ENCODE measurements at places on chromosomes 7 and 10.

- no peak for DNase-seq
Measured at GRCh38 chr10:124536496-124537050, 75.0 kb downstream of the LHPP start.

GRCh38 chr10:22670788-22671187, 43.6 kb downstream of the PIP4K2A start:
- no peak for DNase-seq

- no peak for DNase-seq
Measured at GRCh38 chr10:124739986-124740368, 4.2 kb downstream of the FAM53B start.

GRCh38 chr7:44796034-44796503, 412 bp upstream of the PPIA start:
- no peak for DNase-seq

GRCh38 chr7:104240401-104240800, 32.6 kb upstream of the ORC5 start:
- DNase-seq: no peak

DNA sequence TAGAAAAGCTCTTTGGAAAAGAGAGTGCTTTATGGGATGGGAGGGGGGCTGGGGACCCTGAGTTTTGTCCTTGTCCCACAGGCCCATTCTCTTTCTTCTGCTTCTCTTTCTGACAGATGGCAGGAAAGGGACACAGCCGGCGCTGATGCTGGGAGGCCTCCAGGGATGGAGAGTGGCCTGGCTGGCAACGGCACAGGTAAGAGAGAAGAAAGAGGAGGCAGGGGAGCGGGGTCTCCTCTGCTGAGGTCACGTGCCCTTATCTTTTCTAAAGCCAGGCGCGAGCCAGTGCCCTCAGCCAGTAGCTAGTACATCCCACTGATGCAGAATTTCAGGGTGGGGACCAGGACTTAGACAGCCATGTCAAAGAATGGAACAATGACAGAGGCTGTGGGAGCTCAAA, 9.2 kb downstream of the ZNF775 start:
- DNase-seq: no peak

DNA sequence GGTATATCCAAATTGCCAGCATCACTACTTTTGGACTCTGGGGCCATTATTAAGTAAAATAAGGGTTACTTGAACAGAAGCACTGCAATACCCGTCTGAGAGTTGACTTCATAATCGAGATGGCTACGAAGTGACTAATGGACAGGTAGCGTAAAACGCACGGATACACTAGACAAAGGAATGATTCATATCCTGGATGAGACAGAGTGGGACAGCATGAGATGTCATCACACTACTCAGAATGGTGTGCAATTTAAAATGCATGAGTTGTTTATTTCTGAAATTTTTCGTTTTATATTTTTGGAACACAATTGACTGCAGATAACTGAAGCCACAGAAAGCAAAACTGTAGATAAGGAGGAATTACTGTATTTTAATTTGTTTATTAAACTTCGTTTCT, 421.5 kb upstream of the LRGUK start:
- no peak for DNase-seq

- no peak for DNase-seq
Measured at GRCh38 chr7:97623333-97623732, 108.6 kb upstream of the TAC1 start.

GRCh38 chr7:4885317-4885807, 1.8 kb upstream of the RADIL start:
- DNase-seq: no peak

DNA sequence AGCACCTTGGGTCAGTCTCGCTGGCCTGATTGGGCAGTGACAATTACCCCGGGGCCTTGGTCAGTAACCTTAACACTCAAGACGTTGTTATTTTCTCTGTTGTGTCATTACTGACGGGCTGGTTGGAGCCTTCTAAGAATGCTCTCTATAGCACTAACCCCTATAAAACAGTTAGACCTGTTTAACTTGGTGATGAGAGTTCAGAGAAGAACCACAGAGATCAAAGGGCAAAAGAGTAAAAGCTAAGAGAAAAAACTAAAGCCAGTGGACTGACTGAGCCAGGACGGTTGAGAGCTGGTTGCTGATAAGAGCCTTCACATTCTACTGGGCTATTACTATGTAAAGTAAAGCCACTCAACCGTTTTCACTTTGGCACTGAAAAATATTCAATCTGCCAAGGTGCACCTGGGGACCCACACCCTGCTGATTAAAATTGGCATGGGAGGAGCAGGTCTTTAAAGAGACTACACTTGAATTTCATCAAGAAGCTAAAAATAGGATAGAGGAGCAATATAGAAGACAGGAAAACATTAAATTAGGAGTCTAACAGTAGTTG, 13.6 kb upstream of the ITGB1 start:
- no peak for DNase-seq

DNA sequence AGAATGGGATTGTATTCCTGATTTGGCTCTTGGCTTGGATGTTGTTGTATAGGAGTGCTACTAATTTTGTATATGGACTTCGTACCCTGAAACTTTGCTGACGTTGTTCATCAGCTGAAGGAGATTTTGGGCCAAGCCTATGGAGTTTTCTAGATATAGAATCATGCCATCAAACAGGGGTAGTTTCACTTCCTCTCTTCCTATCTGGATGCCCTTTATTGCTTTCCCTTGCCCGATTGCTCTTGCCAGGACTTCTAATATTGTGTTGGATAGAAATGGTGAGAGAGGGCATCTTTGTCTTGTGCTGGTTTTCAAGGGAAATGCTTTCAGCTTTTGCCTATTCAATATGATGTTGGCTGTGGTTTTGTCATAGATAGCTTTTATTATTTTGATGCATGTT, 92.3 kb downstream of the CCDC7 start:
- no peak for DNase-seq

DNA sequence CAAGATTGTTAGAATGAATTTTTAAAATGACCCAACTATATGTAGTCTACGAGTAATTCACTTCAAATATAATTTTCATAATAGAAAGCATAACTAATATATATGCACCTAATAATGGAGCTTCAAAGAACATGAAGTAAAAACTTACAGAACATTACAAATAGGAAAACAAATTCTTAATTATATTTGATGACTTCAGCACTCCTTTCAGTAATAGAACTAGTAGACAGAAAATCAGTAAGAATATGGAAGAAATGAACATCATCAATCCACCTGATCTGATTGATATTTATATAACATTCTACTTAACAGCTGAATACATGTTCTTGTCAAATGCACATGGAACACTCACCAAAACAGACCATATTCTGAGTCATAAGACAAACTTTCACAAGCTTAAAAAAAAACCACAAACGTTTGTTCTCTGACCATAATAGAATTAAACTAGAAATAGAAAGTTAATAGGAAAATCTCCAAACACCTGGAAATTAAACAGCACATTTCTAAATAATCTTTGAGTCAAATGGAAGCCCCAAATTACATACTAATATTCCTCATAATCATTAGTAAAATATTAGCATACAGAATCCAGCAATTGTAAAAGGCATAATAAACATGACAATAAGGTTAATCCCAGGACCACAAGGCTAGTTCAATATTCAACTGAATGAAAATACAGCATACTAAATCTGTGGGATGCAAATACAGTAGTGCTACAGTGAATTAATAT, 48.0 kb downstream of the BRAF start:
- DNase-seq: no peak

GRCh38 chr10:78890506-78890905, 178.3 kb upstream of the ZMIZ1 start:
- no peak for DNase-seq

DNA sequence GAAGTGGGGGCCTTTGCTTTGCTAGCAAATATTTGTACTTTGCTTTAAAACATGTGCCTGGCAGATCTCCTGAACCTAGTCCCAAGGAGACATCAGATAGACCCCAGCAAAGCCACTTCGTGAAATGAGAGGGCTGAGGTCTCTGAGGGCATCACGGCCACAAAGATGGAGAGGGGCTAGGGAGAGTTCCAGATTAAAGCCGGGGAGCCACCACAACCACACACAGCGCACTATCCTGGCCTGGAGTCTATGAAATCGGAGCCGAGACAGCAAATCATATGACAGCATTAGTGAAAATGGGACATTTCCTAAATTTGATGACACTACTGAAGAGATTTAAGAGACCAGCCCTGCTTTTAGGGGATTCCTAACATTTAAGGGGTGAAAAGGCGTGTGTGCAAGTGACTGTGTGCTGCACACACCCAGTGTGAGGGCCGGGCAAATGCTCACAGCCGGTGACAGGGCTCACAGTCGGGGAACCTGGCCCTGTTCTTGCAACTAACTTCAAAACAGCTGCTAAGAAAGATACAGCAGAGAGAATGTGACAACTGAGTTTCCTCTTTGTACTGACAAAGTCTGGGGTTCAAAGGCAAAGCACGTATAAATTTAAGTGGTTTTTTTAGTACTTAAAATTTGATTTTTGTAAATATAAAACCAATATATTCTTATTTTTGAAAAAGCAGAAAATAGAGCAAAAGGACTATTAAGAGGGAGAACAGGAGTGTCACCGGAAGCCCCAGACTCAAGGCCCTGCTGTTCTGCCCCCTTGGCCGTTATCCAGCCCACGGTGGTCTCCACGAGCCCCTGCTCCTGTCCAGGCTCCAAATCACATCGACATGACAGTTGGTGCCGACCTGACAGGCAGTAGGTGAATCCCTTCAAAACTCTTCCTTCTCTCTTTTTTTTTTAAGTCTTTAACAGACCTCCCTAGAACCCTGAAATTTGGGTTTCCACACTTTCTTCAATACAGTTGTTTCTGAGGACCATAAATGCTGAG, 49.5 kb downstream of the VIPR2 start:
- DNase-seq: no peak

- DNase-seq: no peak
Measured at GRCh38 chr10:100966887-100967286, 2.4 kb upstream of the SEMA4G start.

DNA sequence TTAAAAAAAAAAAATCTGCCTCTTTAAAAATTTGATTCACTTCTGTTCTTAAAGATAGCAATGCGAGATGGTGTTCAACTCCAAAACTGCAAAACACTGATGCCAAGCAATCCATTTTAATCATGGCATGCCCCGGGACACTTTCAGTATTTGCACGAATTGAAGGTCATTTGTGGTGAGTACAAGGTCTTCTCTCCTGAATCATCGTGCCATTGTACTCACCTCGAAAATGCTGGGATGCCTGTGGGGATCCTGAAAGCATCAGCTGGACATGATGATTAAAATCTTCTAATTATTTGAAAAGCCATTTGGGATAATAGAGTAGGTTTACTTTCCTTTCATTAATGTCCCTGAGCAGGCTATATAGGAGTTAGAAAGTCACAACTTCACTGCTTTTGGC, 125.1 kb upstream of the NRP1 start:
- DNase-seq: no peak

GRCh38 chr7:141071260-141071854, 2.5 kb upstream of the TMEM178B start:
- peak; percentile 8 for DNase-seq

GRCh38 chr10:88239212-88239611, 343.9 kb downstream of the RNLS start:
- no peak for DNase-seq

DNA sequence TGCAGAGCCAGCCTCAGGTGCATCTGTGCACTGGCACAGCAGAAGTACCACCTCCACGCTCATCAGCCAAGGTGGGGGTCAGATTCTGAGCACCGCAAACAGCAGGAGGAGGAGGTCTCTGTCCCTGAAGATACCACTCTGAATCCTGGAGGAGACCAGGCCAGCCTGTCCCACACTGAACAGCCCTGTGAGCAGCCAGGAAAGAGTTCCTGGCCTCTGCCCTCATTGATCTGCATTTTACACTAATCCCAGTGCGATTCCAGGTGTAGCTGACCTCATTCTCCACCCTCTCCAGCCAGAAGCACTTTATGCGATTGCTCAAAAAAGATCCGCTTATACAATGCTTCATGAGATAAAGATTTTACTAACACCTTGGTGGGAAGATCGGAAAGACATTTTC, 99.1 kb upstream of the CACUL1 start:
- no peak for DNase-seq
